ENCODE measurements at places on chromosomes 16 and 17. TPM values are rescaled to one million over a fixed set of nuclear protein-coding genes. Genes with fewer than 3 reads are reported as not detected.

RAP1GAP2 gene
- 24.9 TPM for total RNA-seq

EMP2 gene
- not detected for total RNA-seq

AIPL1 gene
- total RNA-seq, result not detected

RPL38 gene
- 1,424 TPM for total RNA-seq

CALB2 gene
- total RNA-seq, result not detected

RGS11 gene
- total RNA-seq, result not detected

TMEM235 gene
- total RNA-seq, result not detected

FGF11 gene
- total RNA-seq, result 21.6 TPM

VASN gene
- total RNA-seq, result not detected

HSD11B2 gene
- not detected for total RNA-seq

GFAP gene
- total RNA-seq, result not detected

IL21R gene
- 46.4 TPM for total RNA-seq

AANAT gene
- not detected for total RNA-seq

PIRT gene
- total RNA-seq, result not detected

PMFBP1 gene
- total RNA-seq, result 1.5 TPM

GP1BA gene
- total RNA-seq, result not detected

SLC12A3 gene
- total RNA-seq, result not detected

ABCA6 gene
- 0.28 TPM for total RNA-seq

DYNLL2 gene
- 29.6 TPM for total RNA-seq

TMC7 gene
- total RNA-seq, result not detected

TBC1D3I gene
- 0.17 TPM for total RNA-seq

SLC6A2 gene
- not detected for total RNA-seq

CLEC18A gene
- total RNA-seq, result 2.6 TPM

PPP1R27 gene
- not detected for total RNA-seq

GAS2L2 gene
- not detected for total RNA-seq

KRT33B gene
- not detected for total RNA-seq

GH1 gene
- total RNA-seq, result not detected

MC1R gene
- 4.7 TPM for total RNA-seq

HID1 gene
- total RNA-seq, result 0.58 TPM

ST6GALNAC2 gene
- not detected for total RNA-seq

MYH2 gene
- not detected for total RNA-seq

MAFG gene
- total RNA-seq, result 23.9 TPM

KIF18B gene
- total RNA-seq, result 62.1 TPM

CTF1 gene
- 0.31 TPM for total RNA-seq

SPDYE4 gene
- total RNA-seq, result not detected

KRT31 gene
- not detected for total RNA-seq

SPNS2 gene
- total RNA-seq, result 0.28 TPM

NOD2 gene
- 1.5 TPM for total RNA-seq

PDIA2 gene
- total RNA-seq, result not detected

TAC4 gene
- total RNA-seq, result not detected

HSD17B1 gene
- total RNA-seq, result 0.73 TPM

OTOP3 gene
- total RNA-seq, result not detected

ETV4 gene
- 2.1 TPM for total RNA-seq
